Endodermal cell (in vitro differentiated cells): ENCODE measurements at places on chromosomes 12 and 14.

- DNase-seq = no peak
Measured at GRCh38 chr12:68529869-68530268, 80.8 kb upstream of the RAP1B start.

DNA sequence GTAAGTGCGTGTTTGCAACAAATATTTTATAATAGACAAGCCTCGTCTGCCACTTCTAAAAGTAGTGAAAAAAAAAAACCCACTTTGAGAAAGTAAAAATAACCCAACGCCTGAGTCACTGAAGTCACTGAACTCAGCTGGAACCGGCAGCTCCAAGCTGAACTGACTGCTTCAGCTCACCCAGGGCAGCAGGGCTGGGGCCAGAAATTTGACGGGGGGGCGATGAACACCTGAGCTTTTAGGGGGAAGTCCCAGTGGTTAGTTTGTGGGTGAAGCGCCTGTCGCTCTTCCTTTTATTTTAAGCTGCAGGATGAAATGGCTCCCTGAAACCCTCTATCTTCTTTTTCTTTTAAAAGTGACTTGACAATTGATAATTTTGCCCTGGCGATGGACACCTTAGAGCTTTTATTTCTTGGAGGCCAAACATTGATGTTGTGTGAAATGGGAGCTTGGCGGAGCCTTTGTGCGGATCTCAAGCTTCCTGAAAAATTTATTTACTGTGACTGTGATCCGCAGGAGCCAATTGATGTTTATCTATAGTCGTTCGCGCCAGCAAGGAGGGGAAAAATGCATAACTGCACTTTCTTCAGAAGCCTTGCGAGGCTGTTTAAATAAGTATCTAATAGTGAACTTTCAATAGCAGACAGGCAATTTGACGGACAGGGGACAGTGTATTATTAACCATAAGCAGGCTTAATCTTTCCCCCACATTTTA, 173.2 kb upstream of the MYL2 start:
- DNase-seq = no peak

- DNase-seq = no peak
Measured at GRCh38 chr14:75246546-75247285, 31.9 kb upstream of the FOS start.

DNA sequence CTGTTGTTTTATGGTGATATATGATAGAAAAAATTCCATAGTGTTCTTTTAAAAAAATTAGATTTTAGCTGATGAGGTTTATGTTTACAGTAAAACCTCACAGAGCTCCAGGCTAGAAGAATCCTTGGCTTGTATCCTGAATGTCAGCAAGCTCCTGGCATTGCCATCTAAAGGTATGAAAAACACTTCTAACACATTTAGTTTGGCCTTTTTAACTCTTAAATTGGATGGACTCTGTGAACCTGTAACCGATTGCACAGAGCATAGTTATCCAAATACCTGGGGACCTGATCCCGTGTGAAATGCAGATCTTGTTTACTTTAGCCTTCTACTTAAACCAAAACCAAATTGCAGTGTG, 241.1 kb upstream of the DCN start:
- no peak for DNase-seq

- peak; percentile 32 for DNase-seq
Measured at GRCh38 chr14:104389326-104390220, 190.0 kb upstream of the C14orf180 start.

DNA sequence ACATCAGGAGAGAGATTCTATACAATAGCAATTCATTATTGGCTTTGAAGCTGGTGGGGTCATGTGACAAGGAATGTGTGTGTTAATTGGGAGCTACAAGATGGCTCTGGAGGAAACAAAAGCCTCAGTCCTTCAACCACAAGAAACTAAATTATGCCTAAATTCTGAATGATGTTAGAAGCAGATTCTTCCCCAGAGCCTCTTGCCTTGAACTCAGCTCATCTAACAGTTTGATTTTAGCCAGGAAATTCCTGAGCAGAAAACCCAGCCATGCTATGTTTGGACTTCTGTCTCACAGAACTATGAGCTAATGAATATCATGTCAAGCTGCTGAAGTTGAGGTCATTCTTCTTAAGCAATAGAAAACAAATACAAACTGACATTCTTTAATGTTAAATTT, 274.7 kb downstream of the SLC6A15 start:
- no peak for DNase-seq

DNA sequence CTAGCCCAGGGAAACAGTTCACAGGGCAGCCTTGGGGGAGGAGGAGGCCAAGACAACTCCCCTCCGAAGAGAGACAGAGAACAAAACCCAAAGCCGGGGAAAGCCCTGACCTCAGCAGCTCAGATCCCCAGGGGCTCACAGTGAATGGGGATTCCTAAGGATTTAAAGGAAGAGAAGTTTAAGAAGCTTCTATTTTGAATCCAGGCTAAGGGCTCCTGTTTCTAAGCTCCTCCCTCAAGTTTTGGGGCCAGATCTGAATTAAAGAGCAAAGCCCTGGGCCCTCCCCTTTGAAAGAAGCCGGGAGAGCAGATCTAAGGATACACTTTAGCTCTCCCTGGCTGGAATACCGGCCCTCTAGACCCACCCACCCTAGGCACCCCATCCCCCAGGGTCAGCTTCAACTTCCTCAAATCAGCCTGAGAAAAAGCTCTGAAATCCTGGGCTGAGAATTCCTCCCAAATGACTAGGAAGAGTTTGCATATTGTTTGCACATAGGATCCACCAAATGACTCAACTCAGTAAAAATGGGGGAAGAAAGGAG, 3.9 kb downstream of the KDM2B start:
- DNase-seq = peak; percentile 97

DNA sequence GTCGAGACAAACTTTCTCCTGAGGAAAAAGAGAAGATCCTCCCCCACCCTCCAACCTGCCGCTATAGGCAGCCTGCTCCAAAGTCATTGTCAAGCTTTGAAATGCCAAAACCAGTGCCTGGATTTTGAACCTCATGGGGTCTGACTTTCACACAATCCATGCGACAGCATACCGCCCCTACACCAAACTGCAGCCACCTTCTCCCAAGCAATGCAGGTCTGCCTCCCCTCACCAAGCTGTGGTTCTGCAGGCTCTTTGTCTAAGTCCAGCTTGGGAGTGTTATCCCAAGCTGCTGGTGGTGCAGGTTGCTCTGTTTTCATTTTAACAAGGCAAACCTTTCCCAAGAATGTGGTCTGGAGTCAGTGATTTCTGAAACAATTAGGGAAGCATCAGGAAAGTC, 12.4 kb downstream of the TBX5 start:
- DNase-seq = peak; percentile 64

DNA sequence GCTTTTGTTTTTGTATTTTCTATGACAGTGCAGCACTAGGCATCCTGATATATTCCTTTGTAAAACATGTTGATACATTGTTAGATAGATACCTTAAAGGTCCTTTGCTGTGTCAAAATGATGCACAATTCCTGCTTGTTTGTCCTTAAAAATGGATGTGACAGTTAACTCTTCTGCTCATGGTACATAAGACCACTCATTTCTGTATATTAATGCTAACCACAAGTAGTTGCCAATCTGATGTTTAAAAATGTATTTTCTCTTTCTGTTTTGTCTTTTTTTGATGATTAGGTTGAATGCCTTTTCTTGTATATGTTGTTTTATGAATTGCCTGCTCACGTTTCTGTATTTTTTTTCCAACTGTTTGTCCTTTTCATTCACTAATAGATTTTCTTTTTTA, 35.1 kb downstream of the ATF7IP start:
- no peak for DNase-seq

DNA sequence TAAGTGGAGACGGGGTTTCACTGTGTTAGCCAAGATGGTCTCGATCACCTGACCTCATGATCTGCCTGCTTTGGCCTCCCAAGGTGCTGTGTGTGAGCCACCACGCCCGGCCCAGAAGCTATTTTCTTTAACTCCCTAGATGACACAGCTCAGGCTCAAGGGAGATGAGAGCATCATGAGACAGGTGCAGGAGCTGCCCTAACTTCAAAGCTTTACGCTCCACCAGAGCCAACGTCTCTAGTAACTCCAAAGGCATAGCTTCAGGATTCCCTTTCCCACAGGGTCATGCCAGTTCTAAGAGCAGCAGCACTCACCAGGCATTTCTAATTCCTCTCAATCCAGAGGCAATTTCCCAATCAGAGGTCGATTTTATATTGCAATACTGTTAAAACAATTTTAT, 21.0 kb downstream of the NDUFA12 start:
- DNase-seq = no peak

DNA sequence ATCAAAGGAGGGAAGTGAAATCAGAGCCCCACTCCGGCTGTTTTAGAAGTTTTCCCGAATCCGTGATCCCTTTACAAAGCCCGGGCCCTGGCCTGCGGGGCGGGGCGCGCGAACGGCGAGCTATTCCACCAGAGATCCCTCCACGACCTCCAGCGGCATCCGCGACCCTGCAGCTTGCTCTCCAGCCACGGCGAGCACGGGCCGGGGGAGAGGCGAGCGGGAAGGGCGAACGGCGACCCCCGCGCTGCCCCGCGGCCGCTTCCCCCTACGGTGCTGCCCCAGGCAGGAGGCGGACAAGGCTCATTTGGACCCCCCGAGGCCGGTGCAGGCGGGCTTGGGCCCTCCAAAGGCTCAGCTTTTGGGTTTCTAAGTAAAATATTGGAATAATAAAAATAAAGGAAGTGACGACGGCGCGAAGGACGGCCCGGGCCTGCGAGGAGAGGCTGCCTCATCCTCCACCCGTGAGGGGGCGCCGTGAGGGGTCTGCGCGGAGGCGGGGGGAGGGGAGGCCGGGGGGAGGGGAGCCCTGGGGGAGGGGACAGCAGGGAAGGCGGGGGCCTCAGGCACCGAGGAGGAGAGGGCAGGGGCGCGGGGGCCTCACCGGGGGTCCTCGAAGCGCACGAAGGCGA, 613 bp downstream of the SRSF9 start:
- no peak for DNase-seq

DNA sequence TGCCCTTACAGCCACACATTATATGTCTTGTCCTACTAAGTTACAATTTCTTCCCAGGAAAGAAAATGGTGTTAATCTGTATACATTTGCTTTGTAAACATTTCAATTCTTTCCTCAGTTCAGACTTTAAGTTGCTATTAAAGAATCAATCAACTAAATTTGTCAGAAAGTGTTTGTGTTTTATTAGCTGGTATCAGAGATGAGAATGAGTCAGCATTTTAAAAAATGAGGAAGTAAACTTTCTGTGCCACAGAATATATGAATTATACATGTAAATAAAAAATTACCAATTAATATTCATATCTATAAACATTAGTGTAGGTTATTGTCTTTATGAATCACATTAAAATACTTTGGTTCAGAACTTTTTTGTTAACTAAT, 82.0 kb downstream of the LMO3 start:
- no peak for DNase-seq

DNA sequence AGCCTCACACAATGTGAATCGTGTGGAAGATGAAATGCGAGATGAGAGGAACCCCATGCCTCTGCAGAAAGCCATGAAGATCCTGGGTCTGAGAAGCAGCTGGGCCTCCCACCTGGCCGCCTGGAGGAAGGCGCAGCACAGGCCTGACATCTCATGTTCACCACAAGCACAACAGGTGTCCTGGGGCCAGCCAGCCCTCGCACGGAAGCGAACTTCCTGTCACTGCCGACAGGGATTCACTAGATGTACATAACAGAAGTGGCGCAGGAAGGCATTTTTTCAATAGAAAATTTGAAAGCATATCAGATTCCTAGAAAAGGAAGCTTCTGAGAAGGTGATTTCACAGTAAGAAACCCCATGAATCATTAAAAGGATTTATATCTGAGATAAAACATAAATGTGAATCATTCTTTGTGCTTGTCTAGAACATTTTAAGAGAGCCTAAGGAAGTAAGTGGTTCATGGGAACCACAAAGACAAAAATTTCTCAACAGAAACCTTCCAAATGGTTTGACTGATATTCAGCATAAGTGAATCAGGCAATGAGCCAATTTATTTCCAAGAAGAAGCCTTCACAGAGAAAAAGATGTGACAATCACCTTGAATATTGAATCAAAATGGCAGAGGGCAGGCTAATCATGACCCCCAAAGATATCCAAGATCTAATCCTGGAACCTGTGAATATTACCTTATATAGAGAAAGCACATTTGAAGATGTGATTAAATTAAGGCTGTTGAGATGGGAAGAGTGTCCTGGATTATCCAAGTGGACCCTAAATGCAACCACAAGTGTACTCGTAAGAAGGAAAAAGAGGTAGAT, 311.9 kb downstream of the DUSP6 start:
- DNase-seq = peak; percentile 55

DNA sequence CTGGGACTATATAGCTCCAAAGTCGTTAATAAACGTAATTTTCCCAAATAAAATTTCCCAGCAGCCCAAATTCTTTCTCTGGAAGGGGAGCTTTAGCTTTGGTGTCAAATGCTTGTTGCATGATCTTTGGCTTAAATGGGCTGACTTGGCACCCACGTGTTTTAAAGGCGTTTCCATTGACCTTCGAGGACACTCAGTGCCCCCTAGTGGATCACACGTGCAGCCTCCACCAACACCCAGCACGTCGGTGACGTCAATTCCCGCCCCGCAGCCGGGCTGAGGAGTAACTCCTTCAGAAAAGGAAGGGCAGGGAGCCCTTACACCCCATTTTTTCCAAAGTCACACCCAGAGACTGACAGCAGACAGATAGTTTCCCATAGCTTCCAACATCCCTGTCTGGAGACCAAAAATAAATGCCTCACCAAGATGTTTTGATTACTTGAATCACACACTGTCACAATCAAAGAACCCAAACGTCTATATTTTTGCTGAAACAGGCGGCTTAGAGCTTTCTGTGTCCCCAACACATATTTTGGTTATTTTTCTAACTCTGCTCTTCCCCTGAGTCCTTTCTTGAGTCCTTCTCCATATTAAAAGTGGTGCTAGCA, 707.9 kb downstream of the AACS start:
- DNase-seq = peak; percentile 91

GRCh38 chr12:105674871-105675699, 344.6 kb downstream of the C12orf75 start:
- no peak for DNase-seq

DNA sequence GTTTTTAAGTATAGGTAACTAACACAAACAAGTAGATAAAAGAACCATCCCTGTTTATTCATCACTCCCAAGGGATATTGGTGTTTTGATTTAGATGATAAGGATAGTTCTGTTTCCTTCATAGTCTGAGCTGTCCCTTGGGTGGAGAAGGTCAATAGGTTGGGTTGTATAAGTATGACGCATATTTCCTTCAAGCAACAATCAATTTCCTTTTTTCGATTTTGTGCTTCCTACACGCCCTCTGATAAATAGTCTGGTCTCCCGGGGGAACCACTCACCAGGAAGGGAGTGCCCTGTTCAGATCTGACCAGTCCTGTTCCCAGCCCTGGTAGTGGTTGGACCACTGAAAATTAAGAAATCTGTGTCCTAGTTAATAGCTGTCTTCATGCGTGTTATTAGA, 378.8 kb upstream of the FAR2 start:
- DNase-seq = no peak

- DNase-seq = no peak
Measured at GRCh38 chr14:95756751-95757150, 42.8 kb upstream of the TCL1A start.

- peak; percentile 49 for DNase-seq
Measured at GRCh38 chr14:95523815-95524448, 7.5 kb upstream of the SYNE3 start.
